ENCODE measurements at places on chromosomes 3 and 15. TPM values are rescaled to one million over a fixed set of nuclear protein-coding genes. Genes with fewer than 3 reads are reported as not detected.
A peak's percentile ranks its signal among the peaks of the same experiment; 100 is the strongest.

CHRNA5 gene
- polyA plus RNA-seq: 7.1 TPM

GP9 gene
- 0.47 TPM for polyA plus RNA-seq

DISP2 gene
- polyA plus RNA-seq: 0.35 TPM

DNA sequence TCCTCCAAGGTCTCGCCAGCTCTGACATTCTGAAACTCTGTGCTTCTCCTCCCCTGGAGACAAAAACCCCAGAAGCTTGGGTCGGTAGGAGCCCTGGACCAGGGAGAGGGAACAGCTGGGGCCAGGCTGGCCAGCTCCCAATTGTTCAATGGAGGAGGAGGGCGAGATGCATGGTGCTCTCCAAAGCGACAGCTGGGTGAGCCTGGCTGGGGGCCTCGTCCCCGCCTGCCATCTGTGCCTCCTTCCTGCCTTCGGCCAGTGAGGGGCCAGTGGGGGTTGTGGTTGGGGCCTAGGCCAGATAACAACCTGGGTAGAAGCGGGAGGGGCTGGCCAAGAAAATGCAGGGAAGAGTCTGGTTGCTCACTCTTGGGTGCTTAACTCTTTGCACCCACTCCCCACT, 79.4 kb downstream of the CORO2B start:
- no peak for DNase-seq

PAK6 gene
- 6.5 TPM for polyA plus RNA-seq

- no peak for DNase-seq
Observed at GRCh38 chr3:110459021-110459420, 612.6 kb upstream of the NECTIN3 start.

GRCh38 chr3:46447228-46447985, 17.3 kb downstream of the LTF start:
- DNase-seq: no peak

TTC14 gene
- polyA plus RNA-seq: 143 TPM

GRCh38 chr3:69881756-69882428, 117.6 kb upstream of the SAMMSON start:
- DNase-seq: no peak

DNA sequence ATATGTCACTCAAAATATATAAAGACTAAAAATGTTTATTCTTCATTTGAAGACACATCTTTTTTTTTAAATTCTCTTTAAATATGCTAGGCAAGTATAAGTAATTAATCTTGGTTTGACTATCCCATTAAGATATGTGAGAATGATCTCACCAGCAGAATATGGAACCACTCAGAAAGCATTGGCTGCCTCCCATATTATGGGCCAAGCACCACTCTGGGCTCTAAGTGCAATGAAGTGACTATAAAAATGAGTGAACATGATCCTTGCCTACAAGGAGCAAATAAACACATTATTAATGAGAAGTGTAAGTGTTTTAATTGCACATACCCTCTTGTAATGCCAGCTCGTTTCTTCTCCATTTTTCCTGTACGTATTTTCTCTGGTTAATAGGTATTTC, 328.5 kb downstream of the NAALADL2 start:
- no peak for DNase-seq

DNA sequence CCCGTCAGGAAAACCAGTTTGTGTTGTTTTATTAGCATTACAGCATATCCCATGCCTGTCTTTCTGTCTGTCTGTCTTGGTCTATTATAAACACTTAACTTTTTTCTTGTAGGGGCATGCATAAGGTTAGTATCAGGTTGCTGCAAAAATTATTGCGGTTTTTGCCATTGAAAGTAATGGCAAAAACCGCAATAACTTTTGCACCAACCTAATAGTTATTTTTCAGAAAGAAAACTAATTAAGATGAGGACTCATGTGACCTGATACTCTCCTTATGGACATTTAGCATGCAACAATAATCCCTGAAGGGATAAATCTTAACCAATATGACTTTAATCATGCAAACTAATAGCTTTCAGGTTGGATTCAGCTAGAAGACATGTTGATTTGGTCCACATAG, 326.7 kb upstream of the SUCLG2 start:
- no peak for DNase-seq

DNA sequence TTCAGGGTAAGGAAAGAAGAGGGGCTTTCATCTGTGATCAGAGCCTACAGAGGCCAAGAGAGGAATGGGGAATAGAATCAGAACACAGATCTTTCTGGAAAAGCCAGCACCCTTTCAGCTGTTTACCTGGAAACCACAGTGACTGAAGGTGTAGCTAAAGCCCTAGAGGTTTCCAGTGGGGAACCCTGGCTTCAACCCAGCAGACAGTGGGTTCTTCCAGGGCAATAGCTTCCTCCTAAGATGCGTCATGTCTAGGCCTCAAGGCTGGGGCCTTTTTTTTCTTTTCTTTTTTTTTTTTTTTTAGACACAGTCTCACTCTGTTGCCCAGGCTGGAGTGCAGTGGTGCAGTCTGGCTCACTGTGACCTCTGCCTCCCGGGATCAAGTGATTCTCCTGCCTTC, 3.1 kb upstream of the CPNE9 start:
- no peak for DNase-seq

VILL gene
- polyA plus RNA-seq: 9.9 TPM

- peak; percentile 68 for DNase-seq
Observed at GRCh38 chr3:124688581-124689454, 41.4 kb upstream of the UMPS start.

GRCh38 chr15:85760049-85760448, 34.7 kb downstream of the KLHL25 start:
- DNase-seq: no peak

- DNase-seq: no peak
Observed at GRCh38 chr15:29910068-29910467, 87.8 kb upstream of the TJP1 start.
